ENCODE measurements at places on chromosomes 11 and 22.

- no peak for DNase-seq
Measured at GRCh38 chr11:46693597-46694012, 6.8 kb downstream of the ARHGAP1 start.

DNA sequence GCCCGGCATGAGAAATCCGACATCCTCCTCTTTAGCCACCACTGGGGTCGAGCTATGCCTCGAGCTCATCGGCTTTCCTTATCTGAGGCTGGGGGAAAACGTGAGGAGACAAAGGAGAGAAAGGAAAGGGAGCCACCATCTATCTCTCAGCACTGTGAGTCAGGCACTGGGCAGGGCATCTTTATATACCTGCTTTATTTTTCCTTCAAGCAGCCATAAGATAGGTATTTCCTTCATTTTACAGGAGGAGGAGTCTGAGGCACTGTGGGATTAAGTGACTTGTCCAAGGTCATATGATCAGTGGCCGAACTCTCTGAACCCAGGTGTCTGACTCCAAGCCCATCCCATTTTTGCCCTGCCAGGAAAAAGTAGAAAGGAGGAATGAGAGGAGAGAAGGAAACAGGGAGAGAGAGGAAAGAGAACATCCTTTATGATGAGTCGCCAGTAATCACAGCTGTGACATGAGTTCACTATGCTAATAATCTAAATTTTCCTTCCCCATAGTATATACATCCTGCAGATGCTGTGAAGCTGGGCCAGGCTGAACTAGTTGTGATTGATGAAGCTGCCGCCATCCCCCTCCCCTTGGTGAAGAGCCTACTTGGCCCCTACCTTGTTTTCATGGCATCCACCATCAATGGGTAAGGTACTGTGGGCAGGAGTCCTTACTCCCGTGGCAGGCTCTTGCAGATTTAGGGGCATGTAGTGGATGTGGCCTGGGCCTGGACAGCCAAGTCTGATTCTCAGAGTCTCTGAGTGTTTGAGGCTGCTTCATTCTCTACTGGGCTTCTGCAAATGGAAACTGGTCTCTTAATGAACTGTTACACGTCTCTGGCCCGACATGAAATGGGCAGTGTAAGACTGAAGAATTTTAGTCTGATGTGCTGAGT lies 21.8 kb downstream of the NAT10 start:
- no peak for DNase-seq

- DNase-seq, result peak; percentile 29
Measured at GRCh38 chr11:1125803-1126202, 31.9 kb upstream of the MUC5AC start.

DNA sequence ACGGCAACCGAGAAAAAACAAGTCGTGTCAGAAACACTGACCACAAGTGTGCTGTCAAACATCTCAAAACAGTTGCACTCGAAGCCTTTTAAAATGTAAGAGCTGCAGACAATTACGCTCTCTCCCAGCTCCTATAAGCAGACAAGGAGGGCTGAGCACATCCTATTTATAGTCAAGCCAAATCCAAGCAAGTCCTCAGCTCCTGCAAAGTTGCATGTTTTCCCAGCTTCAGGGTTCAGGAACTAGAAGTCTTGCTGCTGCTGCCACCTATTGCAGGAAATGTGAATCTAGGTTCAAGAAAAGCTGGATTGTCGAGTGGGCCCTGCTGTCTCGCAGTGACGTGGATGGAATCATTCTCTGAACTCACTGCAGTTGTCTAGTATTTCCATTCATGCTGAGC lies 15.5 kb downstream of the EFCAB6 start:
- DNase-seq, result no peak

DNA sequence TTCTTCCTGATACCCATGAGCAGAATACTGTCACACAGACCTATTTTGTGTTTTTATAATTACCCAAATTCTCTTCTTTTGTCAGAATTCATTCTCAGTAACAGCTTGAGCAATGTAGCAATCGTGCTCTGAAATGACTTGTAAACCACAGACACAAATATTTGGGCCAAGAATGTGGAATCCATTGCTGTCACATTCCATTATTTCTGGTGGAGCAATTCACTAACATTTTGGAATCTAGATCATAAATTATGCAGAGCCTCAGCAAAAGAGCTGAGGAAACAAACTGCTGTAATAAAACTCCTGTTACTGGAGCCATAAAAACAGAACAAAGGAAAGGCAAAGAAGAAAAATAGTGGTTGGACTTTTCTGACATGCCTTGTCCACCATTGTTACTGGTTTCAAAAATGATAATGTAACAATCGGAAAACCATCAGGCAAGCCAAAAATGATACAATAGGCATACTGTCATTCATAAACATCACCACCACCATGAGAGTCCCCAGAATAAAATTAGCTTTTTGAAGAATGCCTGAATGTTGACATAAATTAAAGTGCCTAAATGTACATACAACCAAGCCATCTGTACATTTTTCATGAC lies 223.4 kb upstream of the PITPNB start:
- DNase-seq, result no peak

- DNase-seq, result no peak
Measured at GRCh38 chr22:31102441-31103081, 4.8 kb downstream of the SELENOM start.

DNA sequence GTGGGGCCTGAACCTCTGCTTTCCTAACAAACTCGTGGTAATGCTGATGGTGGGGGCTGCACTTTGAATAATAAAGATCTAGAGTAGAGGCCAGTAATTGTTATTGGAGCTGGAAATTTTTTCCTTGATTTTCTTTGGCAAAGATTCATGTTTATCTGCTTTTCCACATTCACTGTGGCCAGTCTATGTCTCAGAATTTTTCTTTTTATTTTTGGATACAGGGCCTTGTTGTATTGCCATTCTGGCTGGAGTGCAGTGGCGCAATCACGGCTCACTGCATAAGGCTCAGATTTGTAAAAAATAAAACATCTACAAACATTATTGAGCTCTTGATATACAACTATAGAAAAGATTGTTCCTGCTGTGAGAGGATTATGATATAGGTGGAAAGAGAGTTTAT lies 1.6 kb downstream of the TMEM135 start:
- no peak for DNase-seq
